Purkinje cell (primary cell): ENCODE measurements at places on chromosomes 2 and 18. TPM values are rescaled to one million over a fixed set of nuclear protein-coding genes. Genes with fewer than 3 reads are reported as not detected.

Gene ACMSD
- not detected in 2 replicates for polyA plus RNA-seq

Gene ANO7
- polyA plus RNA-seq, result not detected in 2 replicates

Gene PTPRN
- 89.5 and 103 TPM in 2 replicates for polyA plus RNA-seq

Gene L3MBTL4
- 0.31 TPM in 1 of 2 replicates, not detected in the other for polyA plus RNA-seq

Gene C1QL2
- not detected in 2 replicates for polyA plus RNA-seq

Gene PDE1A
- 16.7 and 24.6 TPM in 2 replicates for polyA plus RNA-seq

Gene MSH6
- polyA plus RNA-seq, result 7.2 and 16.8 TPM in 2 replicates

Gene VWA3B
- 0.04 and 0.60 TPM in 2 replicates for polyA plus RNA-seq

Gene KCNG2
- not detected in 2 replicates for polyA plus RNA-seq

Gene ZFAND2B
- polyA plus RNA-seq, result 6.2 and 7.7 TPM in 2 replicates

Gene ZSWIM2
- polyA plus RNA-seq, result not detected in 2 replicates

Gene SAG
- not detected in 2 replicates for polyA plus RNA-seq

Gene CXCR1
- not detected in 2 replicates for polyA plus RNA-seq

Gene BCL2
- 1.5 and 1.8 TPM in 2 replicates for polyA plus RNA-seq

Gene CD207
- polyA plus RNA-seq, result not detected in 2 replicates

Gene DLGAP1
- polyA plus RNA-seq, result 109 and 112 TPM in 2 replicates

Gene SERPINB4
- polyA plus RNA-seq, result 0.55 TPM in 1 of 2 replicates, not detected in the other

Gene CRYGD
- polyA plus RNA-seq, result 0.42 and 2.2 TPM in 2 replicates

Gene KIF1A
- polyA plus RNA-seq, result 23.0 and 31.6 TPM in 2 replicates

Gene KATNAL2
- polyA plus RNA-seq, result 4.4 and 6.4 TPM in 2 replicates

Gene FHOD3
- polyA plus RNA-seq, result 17.2 and 25.6 TPM in 2 replicates

Gene VPS4B
- 54.3 and 55.8 TPM in 2 replicates for polyA plus RNA-seq

Gene COL3A1
- polyA plus RNA-seq, result 0.73 TPM in 1 of 2 replicates, not detected in the other

Gene ERBB4
- 4.9 and 8.0 TPM in 2 replicates for polyA plus RNA-seq

Gene KCNJ3
- polyA plus RNA-seq, result 18.5 and 19.4 TPM in 2 replicates

Gene SMPD4
- 3.1 and 3.2 TPM in 2 replicates for polyA plus RNA-seq

Gene WNT6
- polyA plus RNA-seq, result not detected in 2 replicates

Gene CERS6
- polyA plus RNA-seq, result 29.3 and 34.6 TPM in 2 replicates

Gene PROKR1
- not detected in 2 replicates for polyA plus RNA-seq

Gene MC4R
- not detected in 2 replicates for polyA plus RNA-seq
